ENCODE measurements at places on chromosomes 3 and 15.

GRCh38 chr15:28993720-28994053 lies 107.9 kb downstream of the APBA2 start:
- no peak for DNase-seq

GRCh38 chr3:45679805-45680204 lies 9.4 kb upstream of the SACM1L start:
- DNase-seq = no peak

- no peak for DNase-seq
Measured at GRCh38 chr15:66252685-66253417, 699 bp downstream of the MEGF11 start.

- no peak for DNase-seq
Measured at GRCh38 chr3:102225407-102226132, 209.2 kb upstream of the ZPLD1 start.

GRCh38 chr3:155185631-155186071 lies 105.5 kb downstream of the MME start:
- no peak for DNase-seq

DNA sequence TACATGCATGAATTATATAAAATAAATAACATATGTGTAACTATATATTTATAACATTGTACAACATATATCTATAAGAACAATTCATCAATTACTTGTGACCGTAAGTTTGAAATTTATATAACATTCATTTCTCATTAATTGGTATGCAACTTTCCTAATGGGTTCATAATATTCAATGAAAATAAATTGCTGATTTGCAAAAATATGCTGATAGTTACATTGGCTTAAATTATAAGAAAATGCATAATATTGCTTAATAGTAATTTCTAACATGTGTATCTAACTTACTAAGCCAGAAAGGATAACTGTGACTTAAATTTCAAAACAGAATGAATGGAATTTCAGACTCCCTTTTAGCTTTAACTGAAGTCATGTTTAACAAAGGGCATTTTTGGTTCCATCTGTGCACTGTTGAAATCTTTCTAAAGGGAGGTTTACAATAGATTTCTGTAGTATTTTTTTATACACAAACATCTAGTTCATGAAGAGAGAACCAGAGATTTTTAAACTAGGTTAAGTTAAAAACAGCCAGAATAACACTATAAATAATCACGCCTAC lies 310.9 kb downstream of the TBC1D5 start:
- no peak for DNase-seq

Data from thymus (tissue), 14 donors.